T-helper 1 cell (primary cell): ENCODE measurements at places on chromosomes 11 and 22.

DNA sequence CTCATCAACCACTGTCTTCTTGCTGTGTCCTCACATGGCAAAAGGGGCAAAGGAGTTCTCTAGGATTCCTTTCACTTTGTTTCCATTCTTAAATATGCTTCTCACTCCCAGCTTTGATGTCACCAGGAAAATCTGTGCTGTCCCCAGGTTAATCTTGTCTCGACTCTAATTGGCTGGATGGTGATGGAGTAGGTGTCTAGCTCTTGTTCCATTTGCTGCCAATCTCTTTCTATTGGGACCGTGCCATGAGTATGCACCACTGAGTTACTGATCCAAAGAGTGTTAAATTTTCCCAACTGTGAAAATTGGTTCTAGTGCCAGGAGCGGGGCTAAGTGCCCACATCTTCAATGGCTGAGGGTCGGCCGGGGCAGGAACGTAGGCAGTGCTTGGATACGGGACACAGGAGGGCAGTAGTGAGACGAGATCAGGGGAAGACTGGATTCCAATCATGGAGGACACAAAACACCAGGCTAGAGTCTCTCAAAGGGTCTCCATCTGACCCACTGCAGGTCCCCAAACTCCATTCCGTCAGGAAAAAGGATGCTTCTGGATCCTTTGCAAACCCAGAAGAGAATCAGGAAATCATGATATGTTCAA, 47.7 kb upstream of the CSNK2A3 start:
- DNase-seq: no peak

GRCh38 chr11:130474637-130475400, 26.4 kb downstream of the ADAMTS15 start:
- DNase-seq: no peak

DNA sequence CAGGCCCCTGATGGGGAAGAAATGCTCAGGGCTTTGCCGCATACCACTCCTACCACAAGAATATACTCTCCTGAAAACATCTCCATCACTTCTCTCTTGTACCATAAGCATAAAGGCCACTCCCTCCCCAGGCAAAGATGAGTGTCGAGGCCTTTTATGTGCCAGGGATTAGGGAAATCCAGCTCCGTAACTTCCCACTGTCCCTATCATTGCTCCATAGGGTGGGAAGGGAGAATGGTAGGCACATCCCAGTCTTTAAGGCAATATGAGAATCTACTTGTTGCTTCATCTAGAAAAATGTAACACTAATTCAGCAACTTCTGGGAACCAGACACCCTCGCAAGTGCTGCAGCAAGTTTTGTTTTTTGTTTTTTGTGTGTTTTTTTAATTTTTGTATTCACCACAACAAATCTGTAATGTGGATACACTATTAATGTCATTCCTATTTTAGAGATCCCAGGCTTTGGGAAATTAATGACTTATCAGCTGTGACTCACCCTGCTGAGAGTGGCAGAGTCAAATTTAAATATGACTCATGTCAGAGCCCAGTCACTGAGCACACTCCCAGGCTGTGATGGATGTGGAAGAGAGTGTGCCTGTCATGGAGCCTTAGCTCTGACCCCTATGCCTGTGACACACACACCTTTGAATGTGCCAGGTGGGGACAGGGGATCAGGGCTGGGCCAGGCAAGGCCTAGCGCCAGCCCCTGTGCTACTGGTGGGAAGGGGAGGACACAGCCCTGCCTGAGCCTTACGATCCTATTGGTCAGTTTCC, 23.4 kb downstream of the PANX1 start:
- no peak for DNase-seq

- DNase-seq: no peak
Observed at GRCh38 chr11:124791626-124792341, 8.4 kb downstream of the MSANTD2 start.

- DNase-seq: no peak
Observed at GRCh38 chr11:58938398-58938797, 890 bp upstream of the GLYATL1 start.

- DNase-seq: no peak
Observed at GRCh38 chr11:20093775-20094174, 66.5 kb downstream of the DBX1 start.

DNA sequence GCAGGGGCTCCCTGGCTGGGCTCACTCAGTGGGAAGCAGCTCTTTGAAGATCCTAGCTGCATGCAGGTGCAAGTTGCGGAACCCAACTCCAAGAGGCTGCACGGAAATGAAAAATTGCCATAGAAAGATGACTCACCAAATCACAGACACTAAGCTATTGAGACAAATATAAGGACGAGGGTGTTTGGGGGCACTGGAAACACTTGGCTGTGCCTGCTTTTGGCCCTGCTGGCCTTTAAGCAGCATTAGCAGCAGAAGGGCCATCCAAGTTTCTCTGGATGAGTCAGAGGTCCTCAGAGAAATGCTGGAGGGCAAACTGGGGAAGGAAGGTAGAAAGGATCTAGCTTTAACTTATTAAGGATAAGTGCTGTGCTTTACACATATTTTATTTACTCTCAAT, 282.3 kb downstream of the KIRREL3 start:
- no peak for DNase-seq

GRCh38 chr11:64839887-64840782, 4.3 kb downstream of the CDC42BPG start:
- no peak for DNase-seq

GRCh38 chr22:37566329-37566837, 6.1 kb downstream of the CDC42EP1 start:
- DNase-seq: no peak

DNA sequence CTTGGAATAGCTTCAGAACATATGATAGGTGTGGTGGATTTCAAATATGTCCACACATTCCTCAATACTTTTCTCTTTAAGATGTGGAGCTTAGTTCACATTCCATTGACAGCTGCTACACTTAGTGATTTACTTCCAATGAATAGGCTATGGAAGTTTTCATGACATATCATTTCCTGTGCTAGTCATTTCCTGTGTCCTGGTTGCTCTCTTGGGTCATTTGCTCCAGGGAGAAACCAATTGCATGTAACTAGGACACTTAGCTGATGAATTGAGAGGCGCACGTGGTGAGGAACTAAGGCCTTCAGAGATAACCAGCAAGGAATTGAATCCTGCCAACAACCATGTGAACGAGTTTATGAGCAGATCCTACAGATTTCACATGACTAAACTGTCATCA, 120.9 kb downstream of the SLC17A6 start:
- no peak for DNase-seq

DNA sequence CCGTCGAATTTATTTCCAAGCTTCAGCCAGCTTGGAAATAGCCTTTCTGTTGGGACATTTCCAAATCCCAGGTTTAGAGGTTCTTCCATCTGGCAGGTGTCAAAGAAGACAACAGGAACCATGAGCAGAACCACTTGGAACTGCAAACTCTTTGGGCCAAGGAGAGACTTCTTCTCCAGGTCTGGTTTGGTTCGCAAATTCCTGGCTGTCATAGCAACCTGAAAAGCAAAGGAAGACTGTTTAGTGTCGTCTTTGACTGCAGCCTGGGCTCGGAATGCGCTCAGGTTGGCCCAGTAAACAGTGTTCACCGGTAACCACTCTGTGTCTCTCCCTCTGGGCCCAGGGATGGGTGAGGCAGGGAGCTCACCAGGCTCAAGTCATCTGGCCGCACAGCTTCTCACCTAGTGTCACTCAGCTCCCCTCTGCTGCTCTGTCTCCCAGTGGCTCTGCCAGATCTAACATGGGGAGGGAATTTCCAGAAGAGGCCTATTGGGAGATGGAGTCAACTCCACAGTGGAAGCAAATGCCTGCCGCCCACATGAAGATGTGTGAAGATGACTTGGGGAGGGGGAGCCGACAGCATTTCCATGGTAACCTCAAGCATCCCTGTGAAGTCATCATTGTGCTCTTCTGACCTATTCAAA, 11.9 kb upstream of the CLMP start:
- no peak for DNase-seq
